ENCODE measurements at places on chromosomes 11 and 22. TPM values are rescaled to one million over a fixed set of nuclear protein-coding genes. Genes with fewer than 3 reads are reported as not detected.

DNA sequence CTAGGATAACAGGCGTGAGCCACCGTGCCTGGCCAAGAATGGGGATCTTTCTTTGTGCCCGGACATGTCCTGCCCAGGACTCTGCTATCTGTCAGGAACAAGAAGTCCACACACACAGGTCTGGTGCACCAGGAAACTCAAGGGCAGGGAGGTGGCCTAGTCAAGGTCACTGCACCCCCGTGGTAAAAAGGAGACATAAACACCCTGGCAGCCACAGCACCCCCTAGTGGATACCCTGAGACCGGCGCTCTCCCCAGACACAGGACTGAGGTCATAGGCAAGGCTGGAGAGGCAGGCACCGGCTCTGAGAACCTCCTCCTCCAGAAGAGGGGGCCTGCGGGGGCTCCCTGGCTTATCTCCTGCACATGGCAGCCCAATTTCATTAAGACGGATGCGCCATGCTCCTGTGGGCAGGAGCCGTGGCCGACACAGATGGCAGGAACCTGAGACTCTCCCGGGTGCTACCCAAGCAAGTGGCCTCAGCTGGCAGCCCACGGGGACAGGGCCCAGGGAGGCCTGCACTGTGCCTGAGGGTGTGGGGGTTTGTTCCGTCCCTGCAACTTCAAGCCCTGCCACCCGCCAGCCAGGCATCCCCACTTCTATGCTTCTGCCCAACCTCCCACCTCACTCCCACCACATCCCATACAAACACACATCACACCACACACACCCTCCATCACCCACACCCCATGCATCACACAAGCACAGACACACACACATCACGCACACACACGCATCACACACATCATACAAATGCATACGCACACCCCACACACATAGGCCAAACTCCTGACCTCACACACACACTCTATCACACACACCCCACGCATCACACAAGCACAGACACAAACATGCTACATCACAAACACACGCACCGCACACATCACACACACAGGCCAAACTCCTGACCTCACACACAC is 19.6 kb downstream of the MACROD1 start:
- H3K4me1 ChIP-seq: 0 out of 2 replicates have a peak, but pooled peaks cover 4% of the 10 kb centered on the region
- no peaks in the 10 kb centered on the region for H3K36me3 ChIP-seq
- no peaks in the 10 kb centered on the region for H3K27me3 ChIP-seq

Gene CCDC88B
- 5.3 TPM for total RNA-seq

DNA sequence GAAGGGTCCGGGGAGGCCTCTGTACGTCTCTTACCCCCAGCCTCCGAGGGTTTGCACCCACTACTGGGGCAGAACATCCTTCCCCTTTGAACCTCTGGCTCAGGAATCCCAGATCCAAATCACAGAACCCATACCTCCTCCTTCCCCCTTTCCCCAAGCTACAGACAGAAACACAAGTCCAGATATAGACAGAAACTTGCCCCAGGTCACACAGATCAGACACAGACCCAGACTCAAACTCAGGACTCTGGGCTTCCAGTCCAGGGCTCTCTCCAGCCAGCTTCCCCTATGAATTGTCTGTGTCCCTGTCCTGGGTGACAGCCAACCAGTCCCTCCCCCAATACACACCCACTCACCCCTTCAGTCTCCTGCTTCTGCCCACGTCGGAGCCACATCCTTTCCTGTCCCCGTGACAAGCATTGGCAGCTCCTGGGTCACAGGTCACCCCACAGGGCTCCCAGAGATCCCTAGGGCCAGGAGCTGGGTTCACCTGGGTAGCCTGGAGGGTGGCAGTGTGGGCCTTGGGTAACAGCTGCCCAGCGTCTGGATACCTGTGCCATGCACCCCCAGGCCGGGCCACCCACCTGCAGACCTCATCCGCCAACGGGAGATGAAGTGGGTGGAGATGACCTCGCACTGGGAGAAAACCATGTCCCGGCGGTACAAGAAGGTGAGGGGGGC is 772 bp downstream of the TBC1D10C start:
- no peak overlapping the region for H3K4me3 ChIP-seq
- peaks cover 23% of the 10 kb centered on the region for H3K4me1 ChIP-seq
- no peak for DNase-seq
- peaks cover 27% of the 10 kb centered on the region for H3K27me3 ChIP-seq

- peak overlapping the region; percentile 58 for H3K4me3 ChIP-seq
- H3K36me3 ChIP-seq: 0 out of 2 replicates have a peak, but pooled peaks cover 4% of the 10 kb centered on the region
- H3K4me1 ChIP-seq: 0 out of 2 replicates have a peak, but pooled peaks cover 10% of the 10 kb centered on the region
- no peak for DNase-seq
These were observed 568 bp downstream of the ALG8 start for GRCh38 chr11:78138694-78139421.

- H3K36me3 ChIP-seq: no peaks in the 10 kb centered on the region
- no peaks in the 10 kb centered on the region for H3K4me1 ChIP-seq
- no peak overlapping the region for H3K27ac ChIP-seq
- H3K4me3 ChIP-seq: no peak overlapping the region
- H3K27me3 ChIP-seq: no peaks in the 10 kb centered on the region
These were observed 5.0 kb downstream of the OR10A5 start for GRCh38 chr11:6850526-6850925.

GRCh38 chr22:32206774-32207758 is 2.2 kb upstream of the RFPL2 start:
- no peak for DNase-seq
- H3K27me3 ChIP-seq: peaks cover 18% of the 10 kb centered on the region
- H3K36me3 ChIP-seq: no peaks in the 10 kb centered on the region
- no peaks in the 10 kb centered on the region for H3K4me1 ChIP-seq
- no peak overlapping the region for H3K27ac ChIP-seq

Gene MPEG1
- total RNA-seq: not detected

GRCh38 chr11:6833356-6833755 is 12.1 kb upstream of the OR10A5 start:
- H3K36me3 ChIP-seq: no peaks in the 10 kb centered on the region
- H3K4me3 ChIP-seq: no peak overlapping the region
- H3K27ac ChIP-seq: no peak overlapping the region

Gene VSIG10L2
- not detected for total RNA-seq

DNA sequence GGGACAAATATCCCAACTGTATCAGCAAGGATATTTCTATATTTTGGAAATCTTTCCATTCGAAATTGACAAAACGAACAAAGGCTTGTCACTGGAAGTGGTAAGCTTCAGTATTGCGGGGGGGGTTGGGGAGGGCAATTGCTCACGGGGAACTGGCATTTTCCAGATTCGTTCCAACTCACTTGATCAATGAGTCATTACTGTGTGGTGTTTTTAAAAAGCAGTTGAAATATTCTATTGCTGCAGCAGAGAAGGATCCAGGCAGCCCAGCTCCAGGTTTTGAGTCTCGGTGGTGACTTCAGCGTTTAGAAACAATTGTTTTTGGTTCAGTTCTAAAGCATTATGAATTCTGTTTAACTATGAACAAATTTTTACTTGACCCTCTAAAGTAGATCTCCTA is 33.8 kb upstream of the FBLN1 start:
- no peaks in the 10 kb centered on the region for H3K36me3 ChIP-seq
- no peak overlapping the region for H3K27ac ChIP-seq
- no peak for DNase-seq
- H3K4me1 ChIP-seq: peaks cover 34% of the 10 kb centered on the region
- no peaks in the 10 kb centered on the region for H3K27me3 ChIP-seq
- H3K4me3 ChIP-seq: no peak overlapping the region

DNA sequence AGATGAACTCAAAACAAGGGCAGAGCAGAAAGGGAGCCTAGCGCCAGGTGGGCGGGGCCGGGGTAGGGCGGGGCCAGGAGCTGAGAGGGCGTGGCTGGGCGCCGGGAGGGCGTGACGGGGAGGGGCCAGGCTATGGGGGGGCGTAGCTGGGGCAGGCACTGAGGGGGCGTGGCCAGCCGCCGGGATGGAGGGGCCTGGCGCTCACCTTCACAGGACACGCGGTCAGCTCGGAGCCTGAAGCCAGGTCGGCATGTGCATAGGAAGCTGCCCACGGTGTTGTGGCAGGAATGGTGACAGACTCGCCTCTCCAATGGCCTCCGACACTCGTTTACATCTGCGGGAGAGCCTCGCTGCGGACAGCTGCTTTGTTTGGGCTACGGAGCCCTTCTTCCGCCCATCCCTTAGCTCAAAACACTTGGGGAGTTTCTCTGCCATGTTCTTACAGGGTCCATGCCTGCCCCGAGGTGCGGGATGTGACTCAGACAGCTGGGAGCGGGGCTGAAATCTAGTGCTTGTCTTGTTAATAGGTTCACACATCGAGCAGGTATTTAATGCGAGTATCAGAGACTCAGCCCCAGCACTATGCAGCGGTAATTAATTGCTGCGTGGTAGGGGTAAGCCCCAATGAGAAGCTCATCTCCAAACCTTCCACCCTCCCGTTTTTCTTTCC is 13.4 kb downstream of the VWCE start:
- H3K36me3 ChIP-seq: no peaks in the 10 kb centered on the region
- H3K4me1 ChIP-seq: no peaks in the 10 kb centered on the region
- no peak overlapping the region for H3K4me3 ChIP-seq
- DNase-seq: no peak
- H3K27ac ChIP-seq: no peak overlapping the region
- 0 out of 2 replicates have a peak, but pooled peaks cover 5% of the 10 kb centered on the region for H3K27me3 ChIP-seq

Gene YWHAH
- total RNA-seq: 236 TPM

Measured in SJSA1 (cell line).